ENCODE measurements at places on chromosomes 13 and 19. TPM values are rescaled to one million over a fixed set of nuclear protein-coding genes. Genes with fewer than 3 reads are reported as not detected.

DNA sequence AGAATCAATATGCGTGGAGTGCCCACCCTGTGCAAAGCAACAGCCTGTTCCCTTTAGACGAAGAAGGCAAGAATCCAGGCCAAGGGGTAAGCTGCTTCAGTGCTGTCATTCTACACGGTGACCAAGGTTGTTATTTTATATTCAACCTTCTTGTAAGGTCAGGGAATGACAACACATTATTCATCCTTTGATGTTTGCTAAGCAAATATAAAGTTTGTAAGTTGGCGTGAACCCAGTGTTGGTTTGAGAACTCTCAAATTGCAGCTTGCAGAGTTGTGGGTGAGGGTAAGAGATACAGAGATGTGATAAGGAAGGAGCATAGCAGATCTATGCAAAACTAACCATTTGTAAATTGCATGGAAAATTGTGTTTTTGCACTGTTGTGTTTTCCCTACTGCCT lies 436.7 kb downstream of the FGF9 start:
- no peak for DNase-seq

Gene CYP4F11
- not detected for total RNA-seq

DNA sequence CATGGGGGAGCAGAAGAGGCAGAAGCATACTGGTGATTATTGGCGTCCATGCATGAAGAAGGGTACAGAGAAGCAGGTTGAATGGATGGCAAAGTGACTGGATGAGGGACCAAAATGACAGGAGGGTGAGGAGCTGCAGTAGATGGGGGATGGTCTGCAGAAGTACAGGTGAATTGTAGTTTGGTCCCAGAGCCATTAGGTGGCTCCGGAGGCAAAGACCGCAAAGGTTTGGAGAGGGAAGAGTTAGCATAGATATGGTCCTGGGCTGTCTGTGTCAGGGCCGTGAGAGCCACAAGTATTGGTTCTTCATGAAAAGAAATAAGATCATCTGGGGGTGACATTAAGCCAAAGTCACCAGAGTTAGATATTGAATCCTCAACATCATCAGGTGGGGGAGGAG lies 59.0 kb upstream of the ZNF726 start:
- no peak for DNase-seq

Gene DUXA
- total RNA-seq, result not detected

DNA sequence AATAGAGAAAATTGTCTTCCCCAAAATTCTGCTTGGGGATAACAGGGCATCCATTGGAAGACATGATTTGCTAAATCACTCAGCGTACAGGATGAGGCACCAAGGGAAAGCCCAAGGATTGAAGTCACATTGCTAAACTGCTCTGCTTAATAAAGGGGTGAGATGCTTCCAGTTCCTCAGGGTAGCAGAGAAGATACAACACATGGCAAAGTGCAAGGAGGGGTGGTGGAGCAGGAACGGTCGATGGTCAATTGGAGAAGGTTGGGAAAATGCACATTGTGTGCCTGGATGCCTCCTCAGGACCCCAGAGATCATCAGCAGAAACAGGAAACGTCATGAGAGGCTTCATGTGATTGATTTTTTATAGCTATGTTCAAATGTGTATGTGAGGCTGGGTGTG lies 116.3 kb upstream of the SOX1 start:
- DNase-seq, result no peak

DNA sequence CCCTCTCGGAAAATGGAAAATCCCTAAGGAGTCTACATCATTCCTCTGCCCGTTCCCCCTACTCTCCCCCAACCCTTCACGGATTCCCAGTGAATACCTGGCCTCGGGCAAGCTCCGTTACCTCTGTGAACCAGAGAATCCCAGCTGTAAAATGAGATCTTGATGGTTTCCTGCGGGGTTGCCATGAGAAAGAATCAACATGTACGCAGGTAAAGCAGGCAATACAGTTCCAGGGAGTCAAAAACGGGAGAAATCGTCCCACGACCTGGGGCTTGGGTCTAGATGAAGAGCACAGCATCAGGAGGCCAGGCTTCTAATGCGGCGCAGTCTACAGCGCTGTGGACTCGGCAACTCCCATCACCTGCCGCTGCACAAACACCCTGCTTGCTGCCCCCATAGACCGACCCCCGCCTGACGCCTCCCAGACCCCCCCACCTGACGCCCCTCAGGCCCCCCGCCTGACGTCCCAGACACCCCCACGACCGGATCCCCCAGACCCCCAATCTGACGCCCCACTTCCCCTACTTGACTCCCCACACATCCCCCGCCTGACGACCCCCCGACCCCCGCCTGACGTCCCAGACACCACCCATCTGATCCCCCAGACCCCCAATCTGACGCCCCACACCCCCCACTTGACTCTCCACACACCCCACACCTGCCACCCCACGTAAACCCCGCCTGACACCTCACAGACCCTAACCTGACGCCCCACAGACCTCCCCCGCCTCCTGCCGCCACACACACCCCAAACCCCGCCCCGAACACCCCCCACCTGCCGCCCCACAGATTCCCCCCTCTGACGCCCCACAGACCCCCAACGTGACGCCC lies 680 bp downstream of the LIG4 start:
- no peak for DNase-seq

DNA sequence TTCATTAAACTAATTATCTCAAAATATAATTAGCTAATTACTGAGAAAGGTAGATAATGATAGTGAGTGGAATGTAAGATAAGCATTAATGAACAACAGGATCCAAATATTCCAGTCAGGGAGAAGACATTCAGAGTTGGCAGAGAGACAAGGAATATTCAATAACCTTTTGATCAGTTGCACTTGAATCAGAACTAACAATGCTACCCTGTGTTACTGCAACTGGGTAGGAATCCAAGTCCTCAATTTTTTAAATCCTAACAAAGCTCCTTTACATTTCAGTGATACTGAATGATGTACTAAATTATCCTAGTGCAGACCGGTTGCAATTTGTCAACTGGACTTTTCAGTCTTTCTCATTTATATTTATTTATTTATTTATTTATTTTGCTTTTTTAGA lies 107.1 kb upstream of the MIR17HG start:
- DNase-seq, result no peak

Gene MRPL4
- 8.1 TPM for total RNA-seq

- no peak for DNase-seq
These were observed 2.2 kb upstream of the IL11 start for GRCh38 chr19:55372316-55373081.

GRCh38 chr13:96934889-96935489 lies 59.3 kb downstream of the OXGR1 start:
- no peak for DNase-seq

Gene PRSS57
- total RNA-seq, result not detected

DNA sequence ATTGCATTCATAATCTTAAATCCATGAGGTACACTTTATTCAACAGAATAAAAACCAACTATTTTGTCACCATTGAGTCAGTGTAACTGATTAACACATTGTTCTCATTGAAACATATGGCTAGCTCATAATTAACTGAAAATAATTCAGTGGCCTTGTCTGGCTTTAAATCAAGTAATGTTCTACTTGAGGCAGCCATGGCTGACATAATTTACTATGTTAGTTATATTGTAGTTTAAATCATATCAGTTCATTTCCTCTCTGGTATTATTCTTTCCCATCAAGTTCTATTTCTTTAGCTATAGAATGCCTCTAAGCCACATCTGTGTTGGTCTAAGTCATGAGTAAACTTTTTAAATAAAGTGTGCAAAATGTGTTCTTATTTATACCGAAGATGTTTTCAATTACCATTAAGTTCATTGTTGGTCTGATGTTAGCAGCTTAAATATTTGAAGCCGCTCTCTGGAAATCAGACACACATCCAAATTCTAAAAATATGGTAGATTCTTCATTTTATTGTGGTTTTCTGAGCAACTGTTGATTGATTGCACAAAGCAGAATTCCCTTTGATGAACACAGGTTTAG lies 393.7 kb downstream of the GPC6 start:
- no peak for DNase-seq
